ENCODE measurements at places on chromosomes 6 and 20.

- no peak for DNase-seq
Observed at GRCh38 chr20:16864069-16864468, 115.9 kb downstream of the OTOR start.

GRCh38 chr20:39090906-39091305, 128.8 kb downstream of the DHX35 start:
- DNase-seq: no peak

DNA sequence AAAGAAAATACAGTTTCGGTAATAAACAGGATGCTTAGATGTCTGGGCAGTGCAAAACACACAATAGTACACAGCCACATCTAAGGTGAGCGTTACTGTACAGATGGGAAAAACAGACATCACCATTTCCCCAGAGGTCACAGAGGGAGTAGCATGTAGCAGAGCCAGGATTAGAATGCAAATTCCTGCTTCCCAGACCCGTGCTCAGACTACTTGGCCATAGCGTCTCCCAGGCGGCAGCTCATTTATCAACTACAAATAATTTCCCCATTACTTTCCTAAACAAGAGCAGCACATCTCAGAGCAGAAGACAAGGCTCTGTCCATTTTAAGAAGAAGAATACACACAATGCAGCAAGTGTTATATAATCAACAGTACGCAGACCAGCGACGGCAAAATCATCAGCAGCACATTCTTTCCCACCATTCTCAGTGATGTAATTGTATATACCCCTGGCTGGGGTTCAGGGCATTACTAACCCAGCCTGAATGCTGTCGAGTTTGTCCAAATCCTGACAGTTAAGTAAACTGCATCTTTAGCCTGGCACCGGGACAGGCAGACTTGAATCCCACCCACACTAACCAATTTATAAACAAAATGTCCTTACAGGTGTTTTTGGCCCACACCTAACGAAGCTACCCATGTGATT, 61.9 kb downstream of the CNKSR3 start:
- no peak for DNase-seq

DNA sequence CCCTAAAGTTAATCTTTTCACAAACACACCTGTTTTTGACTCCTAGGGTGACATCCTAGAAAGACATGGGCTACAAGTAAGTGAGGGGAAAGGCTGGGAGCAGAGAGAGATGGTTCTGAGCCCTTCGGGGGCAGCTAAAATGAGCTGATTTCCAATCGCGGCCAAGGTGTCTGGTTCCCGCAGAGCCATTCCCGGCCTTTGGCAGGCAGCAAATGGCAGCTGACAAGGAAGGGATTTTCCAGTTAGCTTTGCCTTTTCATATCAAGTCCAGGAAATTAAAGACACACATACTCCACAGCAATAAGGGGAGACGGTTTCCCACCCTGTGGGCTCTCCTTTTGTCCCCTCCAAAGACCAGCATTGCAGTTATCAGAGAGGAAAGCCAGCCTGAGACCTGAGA, 228.5 kb downstream of the ZMYND8 start:
- no peak for DNase-seq

- DNase-seq: no peak
Observed at GRCh38 chr6:168217880-168218537, 101.6 kb downstream of the DACT2 start.

DNA sequence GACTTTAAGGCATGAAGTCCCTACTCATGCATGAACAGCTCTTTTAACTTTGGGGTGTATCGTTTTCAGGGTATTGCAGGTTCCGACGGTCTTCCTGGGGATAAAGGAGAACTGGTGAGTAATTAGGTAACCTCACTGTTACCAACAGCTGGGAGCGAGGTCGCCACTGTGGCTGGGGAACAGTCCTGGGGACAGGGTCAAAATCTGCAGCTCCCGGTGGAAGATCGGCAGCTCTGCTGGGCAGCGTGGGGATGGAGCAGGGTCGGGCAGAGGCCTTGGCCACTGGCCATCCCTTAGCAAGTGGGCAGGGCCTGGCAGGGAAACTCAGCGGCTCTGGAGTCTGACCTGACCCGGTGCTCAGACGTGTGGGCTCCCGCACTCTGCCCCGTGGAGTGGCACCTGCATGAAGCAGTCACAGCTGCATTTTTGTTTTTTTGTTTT, 16.1 kb downstream of the COL9A3 start:
- DNase-seq: no peak

DNA sequence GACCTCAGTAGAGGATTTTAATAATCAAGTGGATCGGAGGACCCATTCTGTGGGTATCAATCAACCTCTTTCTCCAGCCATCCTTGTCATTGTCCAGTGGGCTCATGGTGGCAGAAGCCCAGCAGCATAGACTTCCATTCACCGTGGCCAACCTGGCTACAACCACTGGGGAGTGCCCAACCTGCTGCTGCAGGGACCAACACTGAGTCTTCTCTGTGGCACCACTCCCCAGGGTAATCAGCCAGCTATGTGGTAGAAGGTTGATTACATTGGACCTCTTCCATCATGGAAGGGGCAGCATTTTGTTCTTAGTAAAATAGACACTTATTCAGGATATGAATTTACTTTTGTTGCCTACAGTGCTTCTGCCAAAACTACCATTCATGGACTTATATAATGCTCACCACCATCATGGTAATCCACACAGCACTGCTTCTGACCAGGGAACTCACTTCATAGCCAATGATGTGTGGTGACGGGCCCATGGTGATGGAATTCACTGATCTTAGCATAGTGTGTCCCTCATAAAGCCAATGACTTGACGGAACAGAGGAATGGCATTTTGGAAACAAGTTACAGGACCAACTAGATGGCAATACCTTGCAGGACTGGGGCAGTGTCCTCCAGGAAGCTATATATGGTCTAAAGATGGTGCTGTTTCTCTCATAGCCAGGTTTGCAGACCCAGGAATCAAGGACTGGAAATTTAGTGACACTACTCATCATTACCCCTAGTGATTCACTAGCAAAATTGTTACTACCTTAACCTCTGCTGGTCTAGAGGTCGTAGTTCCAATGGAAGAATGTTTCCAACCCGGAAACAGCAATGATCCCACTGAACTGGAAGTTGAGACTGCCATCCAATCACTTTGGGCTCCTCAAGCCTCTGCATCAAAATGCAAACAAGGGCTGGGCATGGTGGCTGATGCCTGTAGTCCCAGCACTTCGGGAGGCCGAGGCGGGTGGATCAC, 7.6 kb downstream of the CD24 start:
- DNase-seq: no peak

DNA sequence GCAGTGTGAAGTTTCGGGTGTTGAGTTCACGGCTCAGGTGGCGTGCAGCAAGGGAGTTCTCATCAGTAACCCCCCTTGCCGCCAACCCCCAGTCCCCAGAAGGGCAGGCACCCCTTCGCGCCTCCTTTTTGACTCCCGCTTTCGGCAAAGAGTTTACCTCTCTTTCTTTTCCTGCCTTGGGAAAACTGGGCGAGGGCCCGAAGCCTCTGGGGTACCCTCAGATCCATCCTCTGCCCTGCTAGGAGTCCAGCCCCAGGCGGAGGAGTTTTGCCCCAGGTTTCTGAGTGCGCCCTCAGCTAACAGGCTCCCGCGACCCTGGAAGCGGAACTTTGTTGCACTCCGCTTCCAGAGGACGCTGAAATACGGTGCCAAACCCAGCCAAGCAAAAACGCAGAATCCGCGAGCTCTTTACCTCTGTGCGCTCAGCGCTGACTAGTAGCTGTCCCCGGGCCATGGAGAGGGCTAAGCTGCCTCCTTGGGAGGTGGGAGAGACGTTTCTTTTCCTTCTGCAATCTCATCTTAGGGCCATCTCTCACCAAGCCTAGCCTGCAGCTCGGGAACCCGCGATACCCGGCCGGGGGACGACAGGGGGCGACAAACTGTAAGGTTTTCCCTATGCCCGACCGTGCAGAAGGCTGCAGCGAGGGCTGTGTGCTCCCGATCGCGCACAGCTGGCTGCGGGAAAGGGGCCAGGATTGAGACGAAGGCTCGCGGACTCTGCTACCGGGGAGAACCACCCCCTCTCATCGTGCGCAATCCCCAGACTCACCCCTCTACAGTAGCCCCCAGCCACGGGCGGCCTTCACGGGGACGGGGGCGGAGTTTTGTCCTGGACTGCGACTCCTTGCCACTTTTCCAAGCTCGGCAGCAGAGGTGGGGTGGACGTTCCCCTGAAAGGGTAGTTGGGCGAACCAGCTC, 2.7 kb upstream of the PAX1 start:
- DNase-seq: no peak

DNA sequence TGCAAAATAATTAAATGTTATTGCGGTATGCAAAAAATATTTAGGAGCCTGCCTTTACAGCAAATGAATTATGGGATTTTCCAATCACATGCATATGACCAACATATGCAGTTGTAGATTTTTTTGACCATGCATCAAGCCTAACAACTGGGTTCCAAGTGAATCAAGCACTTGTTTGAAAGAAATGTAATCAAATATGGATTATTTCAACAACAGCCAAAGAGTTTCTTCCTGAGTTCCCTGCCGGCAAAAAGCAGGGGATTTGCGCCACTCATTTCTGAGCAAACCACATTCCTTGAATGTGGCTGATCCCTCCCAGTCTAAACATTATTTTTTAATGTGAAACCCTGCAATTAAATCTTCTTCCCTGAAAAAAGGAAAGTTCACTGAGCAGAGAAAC, 100.1 kb upstream of the ADTRP start:
- no peak for DNase-seq
